Anterior cingulate cortex (tissue), 58 donors: ENCODE measurements at places on chromosomes 1 and 21.

DNA sequence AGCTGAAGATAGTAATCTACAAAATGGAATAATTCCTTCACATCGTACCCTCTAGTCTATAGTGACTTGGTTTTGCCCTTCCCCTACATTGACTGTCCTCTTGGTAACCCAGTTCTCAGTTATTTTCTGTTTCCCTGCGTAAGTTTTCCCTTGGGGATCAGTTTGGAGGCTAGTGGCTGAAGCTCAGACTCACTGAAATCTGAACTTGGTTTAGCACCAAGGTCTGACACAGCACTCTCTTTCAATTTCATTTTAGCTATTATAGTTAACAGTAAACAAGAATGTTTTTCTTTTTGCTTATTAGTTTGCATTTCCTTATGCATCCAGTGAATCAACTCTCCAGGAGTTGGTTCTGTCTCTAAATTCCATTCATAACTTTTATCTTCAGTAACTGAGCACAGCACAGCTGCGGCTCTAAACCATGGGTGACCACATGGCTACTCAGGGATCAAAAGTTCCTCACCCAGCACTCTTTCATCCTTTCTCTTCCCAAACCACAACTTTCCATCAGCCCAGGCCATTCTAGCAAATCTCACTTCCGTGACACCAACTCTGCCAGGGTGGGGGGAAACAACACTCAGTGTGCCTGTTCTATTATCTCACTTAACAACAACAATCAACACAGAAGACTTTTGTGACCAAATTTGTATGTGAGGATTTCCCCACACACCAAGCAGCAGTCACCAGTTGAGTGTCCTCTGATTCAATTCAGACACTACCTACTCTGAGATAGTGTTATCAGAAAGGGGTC, 17.6 kb upstream of the IFI6 start:
- no peak for DNase-seq

DNA sequence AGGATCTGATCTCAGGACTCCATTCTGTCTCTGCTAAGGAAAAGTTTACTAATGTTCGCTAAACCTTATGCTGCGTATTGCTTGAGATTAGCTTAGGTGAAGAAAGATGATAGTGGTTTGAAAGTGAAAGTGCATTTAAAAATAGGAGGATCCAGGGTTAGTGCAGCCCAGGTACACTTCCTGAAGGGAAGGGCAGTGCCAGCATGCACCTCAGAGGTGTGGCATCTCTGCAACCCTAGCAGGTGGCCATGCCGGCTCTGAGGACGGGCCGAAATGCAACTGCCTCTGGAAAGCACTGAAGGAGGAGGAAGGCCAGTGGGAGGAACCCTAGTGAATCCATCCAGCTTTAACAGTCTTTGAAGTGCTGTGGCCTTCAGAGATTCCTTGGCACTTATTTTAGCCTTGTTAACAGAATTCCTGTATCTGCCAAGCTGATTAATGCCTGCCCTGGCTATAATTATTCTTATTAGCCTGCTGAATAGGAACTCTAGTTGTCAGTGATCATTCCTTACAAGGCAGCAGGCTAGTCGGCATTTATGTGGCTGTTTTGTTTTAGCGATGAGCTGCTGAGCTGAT, 5.5 kb downstream of the PTGFRN start:
- no peak for DNase-seq

GRCh38 chr1:81327103-81327710, 473.5 kb upstream of the ADGRL2 start:
- no peak for DNase-seq

GRCh38 chr1:186059311-186059710, 315.7 kb downstream of the TPR start:
- DNase-seq, result no peak

- DNase-seq, result no peak
Observed at GRCh38 chr1:72650843-72651435, 368.6 kb upstream of the NEGR1 start.

DNA sequence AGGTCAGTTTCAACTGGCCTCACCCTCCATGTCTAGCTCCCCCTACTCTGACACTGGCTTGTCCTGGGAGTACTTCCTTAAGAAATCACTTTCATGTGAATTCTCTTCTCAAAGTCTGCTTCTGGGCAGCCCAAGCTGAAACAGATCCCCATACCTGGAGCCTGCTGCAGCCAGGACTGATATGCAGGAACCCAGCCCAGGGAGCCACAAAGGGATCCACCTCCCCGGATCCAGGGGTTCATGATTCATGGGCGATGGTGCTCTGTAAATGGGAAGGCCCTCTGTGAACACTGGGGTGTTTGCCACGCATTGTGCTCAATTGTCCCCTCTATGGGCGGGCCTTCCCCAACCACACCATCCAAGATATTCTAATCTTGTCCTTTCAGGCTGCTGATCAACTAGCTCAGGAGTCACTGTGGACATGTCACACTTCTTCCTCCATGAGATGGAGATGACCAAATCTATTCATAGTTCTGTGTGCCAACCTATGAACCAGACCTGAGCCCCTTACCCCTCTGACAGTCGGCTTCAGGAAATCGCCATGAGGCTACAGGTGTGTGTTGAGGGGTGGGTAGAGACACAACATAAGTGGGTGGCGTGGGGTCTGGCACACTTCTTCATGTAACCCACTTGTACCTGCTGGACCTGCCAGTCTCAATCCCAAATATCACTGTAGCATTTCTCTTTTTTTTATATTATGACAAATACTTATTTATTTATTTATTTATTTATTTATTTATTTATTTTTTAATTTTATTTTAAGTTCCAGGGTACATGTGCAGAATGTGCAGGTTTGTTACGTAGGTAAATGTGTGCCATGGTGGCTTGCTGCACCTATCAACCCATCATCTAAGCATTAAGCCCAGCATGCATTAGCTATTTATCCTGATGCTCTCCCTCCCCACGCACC, 41.8 kb downstream of the RUNX3 start:
- no peak for DNase-seq

- DNase-seq, result no peak
Observed at GRCh38 chr1:197127246-197127912, 19.1 kb downstream of the ASPM start.

GRCh38 chr1:15089258-15089992, 64.1 kb upstream of the TMEM51 start:
- no peak for DNase-seq

DNA sequence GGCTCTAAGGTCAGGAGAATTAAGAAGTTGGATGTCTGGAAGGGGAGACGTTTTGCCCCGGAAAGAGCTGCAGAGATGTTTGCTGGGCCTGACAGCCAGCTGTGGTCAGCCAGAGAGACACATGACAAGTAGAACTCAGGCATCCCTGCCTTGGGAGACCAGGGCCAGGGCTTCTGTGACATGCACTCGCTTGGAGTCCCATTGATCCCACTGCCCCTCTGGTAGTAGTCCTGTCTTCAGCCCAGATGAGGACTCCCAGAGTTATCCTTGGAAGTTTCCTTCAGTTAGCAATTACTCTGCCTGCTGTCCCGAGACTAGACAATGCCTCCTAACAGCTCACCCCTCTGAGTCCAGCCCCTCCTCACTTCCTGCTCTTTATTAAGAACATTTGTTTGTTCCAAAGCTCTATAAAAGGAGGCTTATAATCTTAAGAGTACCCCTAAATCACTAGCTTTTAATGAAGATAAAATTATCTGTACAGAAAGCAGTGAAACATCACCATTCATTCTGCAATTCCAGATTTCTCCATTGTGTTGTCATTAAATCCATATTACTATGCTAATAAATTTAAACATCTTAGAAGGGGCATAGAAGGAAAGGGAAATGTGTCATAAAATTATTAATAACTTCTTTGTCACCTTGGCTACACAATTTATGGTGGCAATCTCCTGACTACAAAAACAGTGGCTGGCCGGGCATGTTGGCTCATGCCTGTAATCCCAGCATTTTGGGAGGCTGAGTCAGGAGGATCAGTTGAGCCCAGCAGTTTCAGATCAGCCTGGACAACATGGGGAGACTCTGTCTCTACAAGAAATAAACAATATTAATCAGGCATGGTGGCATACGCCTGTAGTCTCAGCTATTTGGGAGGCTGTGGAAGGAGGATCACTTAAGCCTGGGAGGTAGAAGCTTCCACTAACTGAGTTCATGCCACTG, 94.2 kb downstream of the KCNK1 start:
- DNase-seq, result no peak
